ENCODE measurements at places on chromosomes 2 and 18. TPM values are rescaled to one million over a fixed set of nuclear protein-coding genes. Genes with fewer than 3 reads are reported as not detected.

C2orf66 gene
- total RNA-seq = not detected

MROH2A gene
- not detected for total RNA-seq

LCT gene
- not detected for total RNA-seq

- peak; percentile 9 for DNase-seq
These were observed 386.5 kb downstream of the DLGAP1 start for GRCh38 chr18:4068552-4069158.

DNA sequence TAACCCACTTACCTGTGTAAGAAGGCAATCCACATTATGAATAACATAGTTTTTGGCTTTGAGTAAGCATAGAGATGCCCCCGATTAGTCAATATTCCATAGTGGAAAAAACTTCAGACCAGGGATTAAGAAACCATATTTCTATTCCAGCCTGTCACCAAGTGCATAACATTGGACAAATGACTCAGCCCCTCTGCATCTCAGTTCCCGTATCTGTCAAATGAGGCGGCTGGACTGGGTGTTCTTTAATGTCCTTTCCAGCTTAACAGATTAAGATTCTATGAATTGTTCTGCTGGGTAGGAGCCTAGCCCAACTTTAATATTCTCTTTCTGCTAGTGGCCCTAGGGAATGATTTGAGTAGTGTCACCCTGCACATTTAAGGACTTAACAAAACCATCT lies 11.8 kb upstream of the FTCDNL1 start:
- DNase-seq = no peak

DNA sequence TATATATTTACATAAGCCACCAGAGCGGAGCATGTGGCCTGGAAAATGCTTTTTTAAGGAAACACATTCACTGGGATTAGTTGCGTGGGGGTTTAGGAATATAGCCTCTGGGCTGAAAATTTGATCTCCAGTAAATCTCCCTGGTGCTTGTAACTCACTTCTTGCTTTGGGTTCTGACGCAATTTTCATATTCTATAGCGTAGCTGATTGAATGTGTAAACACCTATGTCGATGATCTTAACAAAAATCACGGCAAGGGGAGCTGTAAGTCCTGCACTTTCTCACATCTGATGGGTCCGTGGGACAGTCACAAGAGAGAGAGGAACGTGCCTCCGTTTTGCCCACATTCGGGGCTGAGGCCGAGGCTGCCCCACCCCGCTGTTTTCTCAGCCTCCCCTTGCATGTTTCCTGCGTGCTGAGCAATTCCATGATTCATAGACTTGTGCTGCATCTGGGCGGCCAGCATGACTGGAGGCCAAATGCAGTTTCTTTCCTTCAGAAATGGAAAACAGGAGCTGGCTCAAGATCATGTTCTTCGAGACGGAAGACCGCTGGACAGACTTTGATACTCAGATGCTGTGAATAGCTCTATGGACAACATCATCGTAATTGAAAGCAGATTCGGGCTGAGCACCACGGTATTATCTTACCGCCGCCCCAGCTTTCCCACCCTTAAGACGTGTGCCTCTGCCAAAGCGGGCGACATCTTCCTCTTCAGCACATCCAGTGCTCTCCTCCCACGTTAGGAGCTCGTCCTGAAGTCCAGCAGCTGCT lies 109.2 kb downstream of the TMEM18 start:
- DNase-seq = peak; percentile 57

DNA sequence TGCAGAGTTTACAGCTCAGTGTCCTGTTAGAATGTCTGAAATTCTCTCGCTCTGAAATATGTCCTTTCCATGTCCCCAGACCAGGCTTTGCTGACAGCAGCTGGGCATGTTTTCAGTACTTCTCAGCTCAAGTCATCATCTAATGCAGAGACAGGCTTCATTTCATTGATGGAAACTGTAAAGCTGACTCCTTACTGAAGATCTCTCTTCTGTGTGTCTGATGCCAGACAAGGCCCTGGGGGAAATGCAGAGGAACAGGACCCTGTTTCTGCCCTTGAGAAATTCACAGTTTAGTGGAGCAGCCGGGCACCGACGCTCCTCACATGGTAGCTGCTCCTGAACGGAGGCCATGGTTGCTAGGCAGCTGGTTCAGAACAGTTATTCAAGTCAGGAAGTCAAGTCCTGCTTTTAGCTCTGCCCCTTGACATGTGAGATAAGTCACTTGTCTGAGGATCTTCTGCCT lies 24.6 kb upstream of the FZD7 start:
- DNase-seq = no peak
